ENCODE measurements at places on chromosomes 7 and 10. TPM values are rescaled to one million over a fixed set of nuclear protein-coding genes. Genes with fewer than 3 reads are reported as not detected.

VSIR gene
- 12.2 TPM for total RNA-seq

SEMA3A gene
- 105 TPM for total RNA-seq

DNA sequence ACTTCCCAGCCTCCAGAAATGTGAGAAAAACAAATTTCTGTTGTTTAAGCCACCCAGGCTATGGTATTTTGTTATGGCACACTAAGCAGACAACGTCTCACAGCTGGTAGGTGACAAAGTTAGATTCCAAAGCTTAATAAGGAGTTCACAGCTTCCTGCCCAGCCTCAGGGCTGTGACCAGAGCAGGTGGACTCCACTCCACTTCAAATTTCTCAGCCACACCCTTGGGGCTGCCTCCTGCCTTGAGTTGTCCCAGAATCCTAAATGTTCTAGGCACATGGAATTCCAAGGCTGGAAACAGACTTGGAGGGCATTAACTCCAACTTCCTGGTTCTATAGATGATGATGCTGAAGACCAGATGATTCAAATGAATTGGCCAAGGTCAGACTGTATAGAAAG lies 310.7 kb downstream of the GRID1 start:
- DNase-seq = no peak

- no peak for DNase-seq
These were observed 8.7 kb downstream of the ATP6V0E2 start for GRCh38 chr7:149882248-149883047.

DNA sequence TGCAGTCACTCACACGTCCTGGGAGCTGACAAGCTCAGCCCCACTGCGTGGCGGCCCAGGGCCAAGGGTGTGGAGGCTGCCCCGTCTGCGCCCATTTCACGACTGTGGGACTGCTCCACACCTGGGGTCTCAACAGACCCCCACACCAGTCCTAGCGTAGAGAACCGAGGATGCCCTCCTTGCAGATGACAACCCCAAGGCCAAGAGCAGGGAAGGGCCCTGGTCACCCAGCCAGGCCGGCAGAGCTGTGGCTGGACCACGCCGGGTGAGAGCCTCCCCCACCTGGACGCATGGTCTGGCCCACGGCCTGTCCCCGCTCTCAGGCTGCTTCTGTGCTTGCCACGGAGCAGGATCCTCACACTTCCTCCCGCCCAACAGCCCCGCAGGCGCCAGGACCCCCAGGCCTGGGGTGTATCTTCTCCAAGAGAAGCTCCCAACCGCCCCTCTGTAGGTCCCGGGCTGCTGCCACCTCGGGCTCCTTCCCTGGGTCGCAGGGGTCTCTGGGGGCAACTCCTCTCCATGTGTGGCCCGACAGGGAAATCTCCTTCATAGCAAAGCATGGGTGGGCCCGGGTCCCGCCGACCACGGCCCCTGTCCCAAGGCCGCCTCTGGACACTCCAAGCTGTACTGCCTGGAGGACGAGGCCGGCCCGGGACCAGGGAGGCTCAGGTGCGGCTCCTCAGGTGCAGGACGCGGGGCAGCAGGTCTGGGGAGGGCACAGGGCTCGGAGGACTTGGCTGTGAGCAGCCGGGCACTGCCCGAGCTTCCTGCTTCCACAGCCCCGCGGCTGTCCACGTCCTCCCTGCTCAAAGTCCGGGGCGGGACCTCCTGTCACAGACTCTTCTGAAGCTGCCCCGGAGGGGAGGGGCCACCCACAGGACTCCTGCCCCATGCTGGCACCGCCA lies 88.8 kb downstream of the FOXL3 start:
- DNase-seq = no peak

- DNase-seq = peak; percentile 31
These were observed 113.9 kb downstream of the ITGA8 start for GRCh38 chr10:15605740-15606369.

GRCh38 chr10:72574636-72575035 lies 51.2 kb downstream of the MICU1 start:
- no peak for DNase-seq

DNA sequence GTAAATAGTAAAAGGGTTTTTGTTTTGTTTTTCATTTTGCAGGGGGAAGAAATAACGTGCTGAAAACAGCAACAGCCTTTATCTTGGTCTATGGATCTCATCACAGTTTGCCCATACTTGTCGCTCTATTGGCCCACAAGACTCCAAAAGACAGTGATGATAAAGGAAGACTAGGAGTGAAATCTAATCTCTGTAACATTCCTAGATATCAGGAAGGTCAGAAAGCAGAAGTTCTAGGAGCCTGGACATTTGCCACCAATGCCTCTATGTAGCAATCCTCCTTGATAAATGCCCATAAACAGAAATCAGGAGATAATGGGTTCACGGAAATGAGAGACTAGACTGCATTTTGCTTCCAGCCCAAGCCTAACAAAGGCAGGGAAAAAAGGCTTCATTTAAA lies 8.9 kb downstream of the CUBN start:
- no peak for DNase-seq
